Upper lobe of right lung (tissue), 1 donor: ENCODE measurements at places on chromosomes 16 and 17. TPM values are rescaled to one million over a fixed set of nuclear protein-coding genes. Genes with fewer than 3 reads are reported as not detected.

DNA sequence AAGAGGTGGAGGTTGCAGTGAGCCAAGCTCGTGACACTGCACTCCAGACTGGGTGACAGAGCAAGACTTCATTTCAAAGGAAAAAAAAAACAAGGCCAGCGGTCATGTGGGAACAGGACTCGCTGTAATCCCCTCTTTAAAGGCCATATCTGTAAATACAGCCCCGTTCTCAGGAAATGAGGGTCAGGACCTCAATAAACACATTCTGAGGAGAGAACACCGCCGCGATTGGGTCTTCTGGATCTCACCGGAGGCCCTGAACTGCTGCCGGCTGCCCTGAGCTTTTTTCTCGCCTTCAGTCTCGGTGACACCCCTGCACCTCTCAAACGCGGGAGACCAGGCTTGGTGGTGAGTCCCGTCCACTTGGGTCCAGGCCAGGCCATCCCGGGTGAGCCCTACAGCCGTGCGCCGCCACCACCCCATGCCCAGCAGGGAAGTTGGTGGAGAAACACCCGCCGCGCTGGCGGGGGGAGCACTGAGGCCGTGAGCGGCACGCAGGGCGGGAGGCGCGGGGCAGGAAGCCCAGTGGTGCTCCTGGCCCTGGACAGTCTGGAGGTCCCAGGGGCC is 28.4 kb downstream of the SLC25A10 start:
- no peaks in the 10 kb centered on the region for H3K4me1 ChIP-seq
- no peak overlapping the region for H3K4me3 ChIP-seq
- H3K27me3 ChIP-seq: no peaks in the 10 kb centered on the region
- peak; percentile 64 for DNase-seq
- H3K27ac ChIP-seq: no peak overlapping the region

- no peak for DNase-seq
- H3K27ac ChIP-seq: no peak overlapping the region
- peaks cover 3% of the 10 kb centered on the region for H3K36me3 ChIP-seq
These were observed 67.8 kb downstream of the ANKRD11 start for GRCh38 chr16:89422527-89422904.

- H3K4me1 ChIP-seq: peaks cover 35% of the 10 kb centered on the region
- H3K36me3 ChIP-seq: peaks cover 6% of the 10 kb centered on the region
- peak overlapping the region; percentile 95 for H3K4me3 ChIP-seq
- no peaks in the 10 kb centered on the region for H3K27me3 ChIP-seq
- H3K27ac ChIP-seq: peak overlapping the region; percentile 99
These were observed 1.3 kb downstream of the APPBP2 start for GRCh38 chr17:60524463-60525327.

DNA sequence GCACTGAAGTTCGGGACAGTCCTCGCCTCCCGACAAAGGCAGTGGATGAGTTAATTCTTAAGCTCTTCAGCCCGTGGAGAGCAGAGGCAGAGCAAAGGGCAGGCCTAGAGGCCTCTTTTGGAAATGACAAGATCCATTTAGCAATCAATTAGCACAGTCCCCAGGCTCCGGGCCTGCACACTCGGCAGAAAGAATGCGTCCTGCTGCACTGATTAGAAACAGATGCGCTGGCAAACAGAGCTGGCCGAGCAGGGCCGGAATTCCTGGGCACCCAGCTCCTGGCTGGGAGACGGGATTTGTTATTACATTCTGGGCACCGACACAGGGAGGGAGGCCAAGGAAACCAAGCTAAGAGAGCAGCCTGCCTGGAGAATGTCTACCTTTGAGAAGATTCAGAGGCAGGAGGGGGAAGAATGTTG is 162.9 kb downstream of the COPRS start:
- DNase-seq: peak; percentile 68
- no peaks in the 10 kb centered on the region for H3K36me3 ChIP-seq
- no peaks in the 10 kb centered on the region for H3K27me3 ChIP-seq
- no peak overlapping the region for H3K27ac ChIP-seq

- no peaks in the 10 kb centered on the region for H3K36me3 ChIP-seq
- no peak within 1 kb of the TSS for H3K27ac ChIP-seq
- peaks cover 23% of the 10 kb centered on the region for H3K27me3 ChIP-seq
- no peak within 1 kb of the TSS for H3K4me3 ChIP-seq
These were observed at the start of gene CD300LD for GRCh38 chr17:74592087-74592990. Gene CD300LD, minus strand, starts transcription at chr17:74592283. Its CDS starts 81 bp downstream, at chr17:74592202.

DNA sequence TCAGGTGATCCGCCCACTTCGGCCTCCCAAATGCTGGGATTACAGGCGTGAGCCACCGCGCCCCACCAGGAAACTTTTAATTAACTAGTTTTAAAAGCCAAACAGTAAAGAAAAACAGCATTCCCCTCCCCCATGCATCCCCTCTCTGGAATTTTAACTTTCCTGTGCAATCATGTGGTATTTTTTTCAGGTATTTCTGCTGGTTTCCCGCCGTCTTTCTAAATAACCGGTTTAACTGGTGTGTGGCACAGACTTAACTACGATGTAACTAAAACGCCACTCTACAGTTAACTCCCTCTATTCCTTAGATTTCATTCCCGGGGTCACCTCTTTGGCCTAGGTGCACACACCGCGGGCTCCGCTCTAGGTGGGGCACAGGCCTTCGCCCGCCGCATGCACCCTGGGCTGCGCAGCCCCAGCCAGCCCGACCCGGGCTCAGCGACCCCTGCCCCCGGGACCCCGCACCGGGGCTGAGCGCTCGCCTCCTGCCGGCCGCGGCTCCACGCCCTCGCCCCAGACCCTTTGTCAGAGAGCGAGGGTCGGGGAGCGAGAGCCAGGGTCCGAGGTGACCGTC is 15.1 kb upstream of the UTP6 start:
- no peak overlapping the region for H3K27ac ChIP-seq
- H3K27me3 ChIP-seq: peaks cover 29% of the 10 kb centered on the region
- no peaks in the 10 kb centered on the region for H3K36me3 ChIP-seq
- no peak for DNase-seq

DNA sequence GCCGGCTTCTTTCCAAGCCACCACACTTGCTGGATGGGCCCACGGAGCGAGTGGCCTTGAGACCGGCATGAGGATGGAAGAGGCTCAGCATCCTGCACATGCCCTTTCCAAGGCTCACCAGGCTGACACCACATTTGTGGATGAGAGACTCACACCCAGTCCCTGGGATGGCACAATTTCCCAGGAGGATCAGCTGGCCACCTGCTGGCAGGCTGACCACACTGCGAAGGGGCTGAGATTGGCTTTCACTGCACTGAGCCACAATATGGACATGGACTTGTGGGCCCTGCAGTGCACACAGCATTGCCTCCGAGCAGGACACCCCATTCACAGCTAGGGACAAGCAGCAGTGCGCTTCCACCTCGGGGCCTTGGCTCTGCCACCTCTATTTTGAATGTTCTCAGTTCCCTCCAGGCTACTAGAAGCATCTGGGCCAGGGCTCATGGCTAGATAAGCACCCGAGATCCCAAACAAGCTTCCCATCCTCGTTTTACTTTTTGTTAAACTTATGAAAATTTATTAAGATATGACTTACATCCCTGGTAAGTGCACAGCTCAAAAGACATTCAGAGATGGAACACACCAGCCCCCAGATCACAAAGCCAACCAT is 25.3 kb upstream of the KSR1 start:
- no peak overlapping the region for H3K27ac ChIP-seq
- no peak overlapping the region for H3K4me3 ChIP-seq
- no peaks in the 10 kb centered on the region for H3K36me3 ChIP-seq
- no peaks in the 10 kb centered on the region for H3K27me3 ChIP-seq
- no peaks in the 10 kb centered on the region for H3K4me1 ChIP-seq

DNA sequence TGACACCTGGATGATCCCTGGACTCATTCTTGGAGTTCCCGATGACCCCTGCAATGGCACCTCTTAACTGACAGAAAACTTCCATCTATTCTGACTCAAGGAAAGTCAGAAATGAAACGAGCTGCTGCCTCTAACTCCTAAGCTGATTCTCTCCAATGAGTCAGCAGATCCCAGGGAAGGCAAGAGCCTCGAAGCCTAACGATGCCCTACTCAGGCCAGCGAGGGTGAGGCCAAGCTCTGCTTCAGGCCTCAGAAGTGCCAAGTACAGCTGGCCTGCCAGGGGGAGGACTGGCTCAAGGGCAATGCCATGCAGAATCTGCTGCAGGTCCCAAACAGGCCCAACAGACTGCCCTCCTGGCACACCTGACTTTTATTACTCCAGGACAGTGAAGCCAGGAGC is 36.3 kb downstream of the PLXDC1 start:
- no peak overlapping the region for H3K4me3 ChIP-seq
- H3K27ac ChIP-seq: no peak overlapping the region
- DNase-seq: no peak
- H3K27me3 ChIP-seq: no peaks in the 10 kb centered on the region
- H3K36me3 ChIP-seq: no peaks in the 10 kb centered on the region

- no peaks in the 10 kb centered on the region for H3K36me3 ChIP-seq
- H3K4me3 ChIP-seq: no peak overlapping the region
- no peak overlapping the region for H3K27ac ChIP-seq
- no peak for DNase-seq
- peaks cover 7% of the 10 kb centered on the region for H3K4me1 ChIP-seq
- no peaks in the 10 kb centered on the region for H3K27me3 ChIP-seq
These were observed 191.6 kb downstream of the CCDC182 start for GRCh38 chr17:57553526-57553925.

DNA sequence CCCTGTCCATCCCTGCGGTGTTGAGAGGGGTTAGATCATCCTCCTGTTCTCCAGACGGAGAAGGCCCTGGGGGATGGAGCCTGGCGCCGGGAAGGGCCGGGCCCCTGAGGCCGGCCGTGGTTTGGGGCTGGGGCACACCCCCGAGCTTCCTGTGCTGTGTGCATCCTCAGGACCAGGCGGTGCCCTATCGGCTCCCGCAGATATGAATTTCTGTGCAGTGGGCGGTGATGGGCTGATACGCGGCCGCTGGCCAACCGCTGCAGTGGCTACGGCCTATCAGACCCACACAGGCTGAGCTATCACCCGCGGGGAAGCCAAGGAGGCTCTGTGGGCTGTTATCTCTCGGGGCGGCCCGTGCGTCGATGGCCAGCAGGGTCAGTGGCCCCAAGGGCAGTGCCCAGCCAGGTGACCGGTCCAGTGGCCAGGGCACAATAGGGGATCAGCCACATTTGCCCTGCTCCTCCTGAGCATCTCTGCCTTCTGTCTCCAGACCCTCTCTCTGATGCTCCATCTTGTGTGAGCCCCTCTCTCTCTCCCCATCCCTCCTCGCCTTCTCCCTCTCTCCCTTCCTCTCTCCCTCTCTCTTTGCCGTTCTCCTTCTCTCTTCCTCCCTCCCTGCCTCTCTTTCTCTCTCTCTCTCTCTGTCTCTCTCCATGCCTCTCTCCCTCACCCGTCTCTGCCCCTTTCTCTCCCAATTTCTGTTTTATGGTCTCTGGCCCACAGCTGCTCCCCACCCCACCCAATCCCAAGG is 38.7 kb downstream of the ZFPM1 start:
- no peak overlapping the region for H3K4me3 ChIP-seq
- H3K27ac ChIP-seq: no peak overlapping the region
- H3K4me1 ChIP-seq: no peaks in the 10 kb centered on the region

GRCh38 chr16:86387468-86388440 is 122.6 kb upstream of the FOXF1 start:
- no peak for DNase-seq
- H3K4me1 ChIP-seq: peaks cover 9% of the 10 kb centered on the region
- no peaks in the 10 kb centered on the region for H3K36me3 ChIP-seq
- H3K27ac ChIP-seq: no peak overlapping the region
- H3K27me3 ChIP-seq: peaks cover 6% of the 10 kb centered on the region
- H3K4me3 ChIP-seq: no peak overlapping the region

GRCh38 chr17:39225959-39226683 is 376 bp upstream of the STAC2 start:
- peaks cover 16% of the 10 kb centered on the region for H3K4me1 ChIP-seq
- no peak overlapping the region for H3K27ac ChIP-seq
- H3K4me3 ChIP-seq: peak overlapping the region; percentile 34

DNA sequence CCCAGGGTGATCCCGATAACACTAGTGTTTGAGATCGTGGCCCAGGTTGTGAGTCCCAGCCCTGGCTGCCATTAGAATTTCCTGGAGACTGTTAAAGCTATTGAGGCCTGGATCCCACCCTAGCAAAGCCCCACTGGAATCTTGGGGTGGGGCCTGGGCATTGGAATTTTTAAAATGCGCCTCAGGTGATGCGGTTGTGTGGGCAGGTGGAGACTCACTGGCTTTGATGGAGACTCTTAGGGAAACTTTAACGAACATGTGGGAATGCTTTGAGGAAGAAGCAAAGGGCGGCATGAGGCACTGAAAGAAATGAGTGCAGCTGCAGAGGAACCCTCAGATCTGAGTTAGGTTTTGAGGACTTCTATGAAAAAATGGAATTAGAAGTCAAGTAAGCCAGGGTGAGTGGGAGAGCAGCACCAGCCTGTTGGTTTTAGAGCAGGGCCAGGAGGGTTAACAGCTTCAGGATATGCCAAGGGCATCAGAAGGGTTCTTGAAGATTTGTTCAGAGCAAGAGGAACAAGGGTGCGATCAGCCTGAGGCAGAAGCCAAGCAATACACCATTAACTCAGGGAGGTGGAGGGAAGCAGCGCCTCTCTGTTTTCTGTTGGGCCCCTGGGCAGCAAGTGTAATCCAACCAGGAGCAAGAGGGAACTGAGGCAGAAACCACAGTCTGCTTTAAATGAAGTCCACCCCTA is 42.5 kb downstream of the KSR1 start:
- peak; percentile 25 for DNase-seq
- H3K27me3 ChIP-seq: no peaks in the 10 kb centered on the region
- peaks cover 28% of the 10 kb centered on the region for H3K4me1 ChIP-seq

- no peak overlapping the region for H3K27ac ChIP-seq
- DNase-seq: peak; percentile 38
- no peaks in the 10 kb centered on the region for H3K4me1 ChIP-seq
- no peaks in the 10 kb centered on the region for H3K36me3 ChIP-seq
- H3K4me3 ChIP-seq: no peak overlapping the region
These were observed 12.8 kb downstream of the PIMREG start for GRCh38 chr17:6456914-6457687.

GRCh38 chr16:71407731-71408130 is 34.1 kb downstream of the TLE7 start:
- H3K36me3 ChIP-seq: no peaks in the 10 kb centered on the region
- no peak overlapping the region for H3K4me3 ChIP-seq
- no peak for DNase-seq
- H3K27me3 ChIP-seq: peaks cover 33% of the 10 kb centered on the region
- H3K27ac ChIP-seq: no peak overlapping the region
- no peaks in the 10 kb centered on the region for H3K4me1 ChIP-seq

The KRTAP4-4 gene
- not detected for total RNA-seq

The TGFB1I1 gene
- total RNA-seq: 49.9 TPM

The VTN gene
- 1.3 TPM for total RNA-seq

The ABI3 gene
- 31.5 TPM for total RNA-seq

The CDC6 gene
- 1.4 TPM for total RNA-seq

The EVPLL gene
- total RNA-seq: 1.8 TPM

The UNC13D gene
- 145 TPM for total RNA-seq

The ZNF629 gene
- total RNA-seq: 13.3 TPM
